ENCODE measurements at places on chromosomes 13 and 19. TPM values are rescaled to one million over a fixed set of nuclear protein-coding genes. Genes with fewer than 3 reads are reported as not detected.

DNA sequence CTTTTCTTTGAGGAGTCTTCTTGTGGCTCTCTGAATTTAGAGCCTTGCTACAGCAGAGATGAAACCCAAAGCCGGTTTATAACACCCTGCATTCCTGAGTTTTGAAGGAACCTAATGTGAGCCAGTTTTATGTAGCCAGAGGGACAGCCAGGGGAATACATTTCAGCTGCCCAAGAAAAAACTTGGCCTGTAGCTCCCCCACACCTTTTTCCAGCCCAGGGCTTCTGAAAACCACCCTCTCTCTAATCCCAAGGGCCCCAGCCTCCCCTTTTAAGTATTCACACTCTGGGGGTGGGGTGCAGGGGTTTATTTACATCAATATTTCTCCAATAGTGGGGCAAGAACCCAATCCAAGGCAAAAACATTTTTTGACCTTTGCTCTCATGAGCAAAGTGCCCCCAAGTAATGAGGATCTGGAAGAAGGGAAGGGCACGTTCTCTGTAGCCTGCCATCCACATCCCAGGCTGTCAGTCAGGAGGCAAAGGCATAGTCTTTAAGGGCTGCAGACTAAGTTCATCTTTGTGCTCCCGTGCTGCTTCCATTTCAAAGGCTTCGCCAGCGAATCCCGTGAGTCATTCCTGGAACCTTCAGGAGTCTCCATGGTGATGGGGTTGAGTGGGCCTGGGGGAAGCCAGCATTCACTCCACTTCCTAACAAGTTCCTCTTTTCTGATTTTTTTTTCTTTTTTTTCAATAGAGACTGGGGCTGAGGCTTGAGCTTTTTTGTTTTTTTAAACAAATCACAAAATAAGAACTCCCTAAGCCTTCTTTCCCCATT lies 33.2 kb upstream of the MEDAG start:
- peak; percentile 58 for DNase-seq

DNA sequence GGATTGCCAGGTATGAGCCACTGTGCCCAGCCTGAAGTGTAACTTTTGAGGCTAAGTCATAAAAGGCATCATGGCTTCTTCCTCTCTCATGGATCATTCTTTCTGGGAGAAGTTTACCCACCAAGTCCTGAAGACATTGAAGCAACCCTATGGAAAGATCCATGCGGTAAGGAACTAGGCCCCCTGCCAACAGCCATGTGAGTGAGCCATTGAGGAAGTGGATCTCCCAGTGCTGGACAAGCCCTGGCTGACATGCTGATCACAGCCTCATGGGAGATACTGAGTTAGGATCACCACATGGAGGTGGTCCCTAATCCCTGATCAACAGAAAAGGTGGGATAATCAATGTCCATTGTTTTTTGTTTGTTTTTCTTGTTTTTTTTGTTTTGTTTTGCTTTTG lies 3.3 kb upstream of the NUDT19 start:
- DNase-seq, result no peak

- no peak for DNase-seq
Measured at GRCh38 chr13:34430294-34430693, 511.8 kb upstream of the NBEA start.

- DNase-seq, result no peak
Measured at GRCh38 chr13:74218291-74218690, 84.1 kb upstream of the KLF12 start.

- peak; percentile 53 for DNase-seq
Measured at GRCh38 chr19:4972509-4973230, 3.8 kb downstream of the KDM4B start.

DNA sequence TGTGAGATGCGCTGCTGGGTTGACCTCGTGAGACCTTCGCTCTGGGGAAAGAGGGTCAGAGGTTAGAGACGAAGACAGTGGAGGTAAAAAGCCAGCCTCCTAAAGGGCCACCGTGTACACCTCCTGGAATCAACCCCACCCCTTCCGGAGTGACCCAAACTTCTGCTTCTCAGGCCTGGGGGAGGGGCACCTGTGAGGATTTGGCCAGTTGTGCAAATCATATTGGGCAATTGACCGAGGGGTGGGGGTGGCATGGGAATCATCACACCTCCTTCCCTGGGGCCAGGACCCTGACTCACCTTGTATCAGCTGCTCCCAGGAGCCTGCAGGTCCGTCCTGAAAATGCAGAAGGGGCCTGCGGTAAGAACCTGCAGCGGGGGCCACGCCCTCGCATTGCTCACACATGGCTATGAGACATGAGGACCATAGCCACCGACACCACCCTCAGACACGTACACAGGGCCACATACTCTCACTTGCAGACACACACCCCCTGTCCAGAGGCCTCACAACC lies 2.8 kb downstream of the TNFSF14 start:
- no peak for DNase-seq

DNA sequence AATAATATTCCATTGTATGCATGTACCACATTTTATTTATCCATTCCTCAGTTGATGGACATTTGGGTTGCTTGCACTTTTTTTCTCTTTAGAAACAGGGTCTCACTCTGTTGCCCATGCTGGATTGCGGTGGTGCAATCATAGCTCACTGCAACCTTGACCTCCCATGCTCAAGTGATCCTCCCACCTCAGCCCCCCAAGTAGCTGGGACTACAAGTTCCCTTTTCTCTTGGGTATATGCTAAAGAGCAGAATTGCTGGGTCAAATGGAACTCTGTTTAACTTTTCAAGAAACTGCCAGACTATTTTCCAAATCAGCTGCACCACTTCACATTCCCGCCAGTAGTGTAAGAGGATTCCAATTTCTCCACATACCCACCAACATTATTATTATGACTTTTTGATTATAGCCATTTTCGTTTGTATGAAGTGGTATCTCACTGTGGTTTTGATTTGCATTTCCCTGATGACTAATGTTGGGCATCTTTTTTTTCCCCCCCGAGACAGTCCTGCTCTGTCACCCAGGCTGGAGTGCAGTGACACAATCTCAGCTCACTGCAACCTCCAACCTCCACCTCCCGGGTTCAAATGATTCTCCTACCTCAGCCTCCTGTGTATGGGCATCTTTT lies 7.6 kb upstream of the IPO5 start:
- peak; percentile 79 for DNase-seq

- no peak for DNase-seq
Measured at GRCh38 chr19:33471111-33471996, 50.2 kb downstream of the PEPD start.

DNA sequence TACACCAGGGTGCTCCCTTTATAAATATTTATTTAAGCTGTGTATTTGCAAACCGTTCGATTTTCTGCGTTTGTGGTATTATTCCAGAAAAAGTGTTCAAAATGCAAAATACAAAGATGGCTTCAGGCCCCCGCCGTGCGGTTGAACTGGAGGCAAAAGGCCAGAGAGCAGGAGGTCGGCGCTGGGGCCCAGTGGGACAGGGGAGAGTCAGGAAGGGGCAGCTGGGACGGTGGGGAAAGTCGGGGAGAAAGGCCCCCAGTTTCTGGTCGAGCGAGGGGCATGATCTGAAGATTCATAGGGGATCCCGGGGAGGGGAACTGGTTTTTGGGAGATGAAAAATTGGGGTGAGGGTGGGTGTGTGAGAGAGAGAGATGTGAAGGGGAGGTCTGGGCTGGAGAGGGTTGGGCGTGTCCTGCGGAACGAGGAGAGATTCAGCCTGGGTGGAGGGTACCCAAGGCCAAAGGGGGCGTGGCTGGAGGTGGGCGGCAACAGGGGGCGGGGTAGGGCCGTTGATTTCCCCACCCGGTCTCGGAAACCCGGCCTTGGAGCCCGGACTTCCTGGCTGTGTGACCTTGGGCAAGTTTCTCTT lies 678 bp downstream of the ISOC2 start:
- no peak for DNase-seq

- no peak for DNase-seq
Measured at GRCh38 chr13:94431574-94431973, 47.9 kb downstream of the DCT start.

DNA sequence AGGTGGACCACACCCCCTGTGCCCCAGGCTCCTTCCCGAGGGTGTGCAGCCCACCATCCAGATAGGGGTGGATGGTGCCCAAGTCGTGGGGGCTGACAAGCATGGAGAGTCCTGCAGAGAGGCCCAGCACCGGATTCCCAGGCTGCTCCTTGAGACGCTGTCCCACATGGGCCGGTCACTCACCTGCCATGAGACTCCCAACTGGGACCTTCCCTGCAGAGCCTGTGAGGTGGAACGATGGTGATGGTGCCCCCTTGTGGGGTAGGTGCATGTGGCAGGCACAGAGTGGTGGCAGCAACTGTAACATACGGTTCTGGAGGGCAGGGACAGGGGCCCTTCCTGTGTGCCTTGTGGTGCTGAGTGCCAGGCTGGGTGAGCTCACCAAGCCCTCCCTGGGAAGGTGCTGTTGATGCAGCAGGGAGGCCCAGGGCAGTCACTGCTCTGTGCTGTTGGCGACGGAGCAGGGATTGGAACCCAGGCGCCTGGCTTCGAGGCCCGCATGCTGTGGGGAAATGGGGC lies 33.1 kb downstream of the PPP1R37 start:
- peak; percentile 31 for DNase-seq

IL11 gene
- 141 TPM for total RNA-seq

FCER2 gene
- not detected for total RNA-seq

CFAP97D2 gene
- 0.08 TPM for total RNA-seq
